ENCODE measurements at places on chromosomes 2 and 18.

DNA sequence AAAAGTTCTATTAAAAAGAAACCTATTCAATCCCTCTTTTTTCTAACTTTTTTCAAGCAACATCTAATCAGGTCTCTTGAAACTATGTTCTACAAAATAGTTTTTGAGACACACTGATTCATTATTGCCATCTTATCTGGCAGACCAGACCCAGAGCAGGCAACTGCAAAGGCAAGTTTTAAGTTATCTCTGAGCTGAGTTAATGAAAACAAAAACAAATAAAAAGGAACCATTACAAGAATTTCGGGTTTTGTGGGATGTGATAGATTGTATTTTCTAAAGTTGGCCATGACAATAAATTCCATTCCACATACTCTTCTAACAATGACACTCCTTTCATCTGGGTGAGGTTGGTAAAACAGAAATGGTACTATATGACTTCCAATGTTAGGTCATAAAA, 15.2 kb upstream of the TWSG1 start:
- peak; percentile 48 for DNase-seq

DNA sequence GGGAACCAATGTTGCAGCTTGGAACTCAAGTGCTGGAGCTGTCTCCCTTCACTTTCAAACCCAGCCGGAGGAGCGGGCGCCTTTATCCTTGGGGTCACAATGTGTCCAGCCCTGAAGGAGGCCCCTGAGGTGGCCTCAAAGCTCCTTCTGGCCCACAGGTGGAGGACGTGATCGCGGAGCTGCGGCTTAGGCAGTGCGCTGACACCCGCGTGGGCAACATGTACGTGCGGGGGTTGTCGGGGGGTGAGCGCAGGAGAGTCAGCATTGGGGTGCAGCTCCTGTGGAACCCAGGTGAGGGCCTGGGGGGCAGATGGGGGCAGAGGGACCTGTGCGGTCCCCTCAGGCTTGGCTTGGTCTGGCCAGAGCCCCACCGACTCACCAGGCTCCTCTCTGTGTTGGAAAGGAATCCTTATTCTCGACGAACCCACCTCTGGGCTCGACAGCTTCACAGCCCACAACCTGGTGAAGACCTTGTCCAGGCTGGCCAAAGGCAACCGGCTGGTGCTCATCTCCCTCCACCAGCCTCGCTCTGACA, 13.5 kb downstream of the ABCG8 start:
- DNase-seq: no peak

DNA sequence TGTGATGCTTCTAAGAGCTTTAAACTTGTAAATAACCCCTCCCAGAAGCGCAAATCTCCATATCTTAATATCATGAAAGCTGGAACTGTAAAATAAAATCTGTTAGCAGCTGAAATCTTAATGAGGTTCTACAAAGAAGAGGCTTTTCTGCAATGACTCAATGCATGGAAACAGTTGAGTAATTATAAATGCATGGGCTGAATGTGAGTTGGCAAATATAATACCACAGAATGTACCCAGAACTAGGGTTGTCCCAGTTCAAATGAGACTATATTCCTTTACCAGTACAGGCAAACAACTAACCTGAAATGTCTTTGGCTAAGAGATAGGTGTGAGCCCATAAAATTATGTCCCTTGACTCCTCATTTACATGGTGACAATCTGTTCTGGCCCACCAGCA, 52.9 kb downstream of the SATB2 start:
- peak; percentile 56 for DNase-seq

DNA sequence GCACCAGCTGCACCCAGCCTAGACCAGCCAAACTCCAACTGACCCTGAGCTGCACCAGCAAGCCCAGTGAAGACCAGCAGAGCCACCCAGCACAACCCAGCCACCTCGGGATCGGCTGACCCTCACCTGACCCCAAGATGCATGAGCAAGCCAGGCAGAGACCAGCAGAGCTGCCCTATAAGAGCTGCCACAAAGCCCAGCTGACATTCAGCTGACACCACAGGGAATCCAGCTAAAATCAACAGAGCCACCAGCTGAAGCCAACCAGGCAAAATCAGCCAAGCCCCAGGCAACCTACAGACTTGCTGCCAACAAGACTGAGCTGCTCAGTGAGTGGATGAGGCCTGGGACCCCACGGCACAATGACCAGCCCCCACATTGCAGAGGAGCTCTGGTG, 54.6 kb downstream of the CYP27C1 start:
- peak; percentile 5 for DNase-seq

DNA sequence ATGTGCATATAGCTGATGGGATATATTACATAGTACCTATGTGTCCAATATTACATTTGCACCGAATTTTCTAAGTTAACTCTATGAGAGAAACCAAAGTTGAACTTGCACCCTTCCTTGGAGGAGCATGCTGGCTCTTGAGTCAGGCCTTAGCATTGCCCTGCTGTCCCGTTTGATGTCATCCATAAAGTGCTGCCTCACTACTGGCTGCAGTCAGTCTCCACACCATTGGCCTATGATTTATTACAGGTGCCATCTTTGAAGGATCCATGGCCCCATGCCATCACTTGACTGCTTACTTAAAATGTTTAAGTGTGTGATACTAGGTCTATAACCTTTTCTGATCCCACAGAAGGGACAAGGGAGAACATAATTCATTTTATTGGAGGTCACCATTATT, 249.3 kb upstream of the RBBP8 start:
- DNase-seq: no peak

DNA sequence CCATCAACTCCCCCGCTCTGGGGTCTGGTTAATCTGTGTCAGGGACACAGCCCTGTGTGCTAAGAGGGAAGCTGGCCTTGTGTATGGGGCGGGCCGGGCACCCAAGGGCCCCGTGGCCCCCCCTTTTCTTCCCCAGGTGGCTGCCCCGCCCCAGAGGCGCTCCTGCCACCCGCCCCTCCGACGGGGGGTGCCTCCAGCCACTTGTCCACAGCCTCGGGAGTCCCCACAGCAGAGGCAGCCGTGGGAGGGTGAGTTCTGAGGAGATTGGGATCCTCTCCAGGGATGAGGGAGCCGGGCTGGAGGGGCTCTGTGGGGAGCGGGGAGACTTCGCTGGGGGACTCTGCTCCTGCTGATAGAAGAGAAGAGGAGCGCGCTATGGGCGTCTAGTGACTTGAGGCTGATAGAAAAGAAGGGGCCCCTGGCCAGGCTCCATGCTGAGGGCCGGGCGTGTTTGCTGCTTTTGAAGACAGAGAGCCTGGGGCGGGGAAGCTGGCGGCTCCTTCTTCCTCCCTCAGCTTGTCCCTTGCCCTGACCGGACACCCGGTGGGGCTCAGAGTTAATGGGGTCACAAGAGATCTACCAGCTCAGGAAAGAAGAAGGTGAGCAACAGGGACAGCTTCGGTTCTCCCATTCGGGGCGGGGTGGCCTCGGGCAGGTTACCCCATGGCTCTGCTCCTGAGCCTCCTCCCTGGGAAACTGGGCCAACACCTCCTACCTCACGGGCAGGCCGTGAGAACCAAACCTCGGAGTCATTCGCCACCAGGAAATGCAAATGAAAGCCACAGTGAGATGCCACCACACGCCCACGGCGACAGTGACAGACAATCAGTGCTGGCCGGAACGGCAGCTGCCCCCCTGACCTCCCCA, 89.4 kb upstream of the TAF1B start:
- DNase-seq: no peak

DNA sequence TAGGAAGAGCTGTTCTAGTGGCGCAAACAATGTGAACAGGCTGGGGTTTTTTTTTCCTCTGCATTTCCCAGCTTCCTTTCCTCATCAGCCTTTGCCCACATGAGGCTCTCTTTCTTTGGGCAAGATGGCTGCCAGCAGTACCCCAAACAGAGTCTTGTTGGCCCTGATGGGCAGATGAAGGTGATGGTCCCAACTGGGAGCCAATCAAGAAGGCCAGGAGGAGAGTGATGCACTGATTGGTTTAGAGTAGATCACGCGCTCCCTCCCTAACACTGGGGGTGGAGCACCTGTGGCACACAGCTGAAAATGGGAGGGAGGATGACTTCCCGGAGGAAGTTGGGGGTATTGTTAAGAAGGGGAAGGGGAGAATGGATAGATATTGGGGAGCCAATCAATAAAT, 96.3 kb upstream of the FZD7 start:
- DNase-seq: no peak

Data from HFFc6 (cell line).